ENCODE measurements at places on chromosomes 13 and 19.

- no peak for DNase-seq
Observed at GRCh38 chr19:4589579-4590410, 30.3 kb upstream of the SEMA6B start.

DNA sequence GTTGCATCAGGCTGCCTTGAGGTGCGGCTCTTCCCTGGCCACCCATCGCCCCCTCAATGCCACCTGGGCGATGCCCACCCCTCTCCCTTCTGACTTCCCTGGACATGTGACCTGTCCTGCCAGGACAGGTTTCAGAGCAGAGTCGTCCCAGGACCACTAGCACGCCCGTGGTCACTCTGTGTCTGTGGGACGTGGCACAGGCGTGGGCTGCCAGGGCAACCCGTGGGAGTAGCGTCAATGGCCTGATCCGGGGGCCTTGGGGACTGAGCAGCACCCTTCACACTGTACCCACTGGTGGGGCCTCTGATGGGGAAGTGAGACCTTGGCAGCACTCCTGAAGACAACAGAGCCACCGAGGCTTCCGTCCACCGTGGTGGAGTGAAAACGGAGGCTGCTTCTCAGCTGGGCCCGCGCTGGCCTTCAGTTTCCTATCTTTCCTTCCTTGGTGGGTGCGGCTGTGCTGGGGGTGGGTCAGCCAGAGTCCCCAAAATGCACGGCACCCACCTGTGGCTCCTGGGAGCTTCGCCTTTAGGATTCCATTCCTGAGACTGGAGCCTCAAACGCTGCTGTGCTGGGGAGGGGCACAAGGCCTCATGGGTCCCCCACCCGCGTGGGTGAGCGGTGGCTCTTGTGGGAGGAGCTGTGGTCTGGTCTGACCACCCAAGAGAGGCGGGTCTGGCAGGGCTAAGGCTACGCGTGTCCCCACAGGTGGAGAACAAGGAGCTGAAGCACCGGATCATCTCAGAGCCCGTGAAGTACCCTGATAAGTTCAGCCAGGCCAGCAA, 26.7 kb upstream of the TMEM255B start:
- DNase-seq, result no peak

- peak; percentile 22 for DNase-seq
Observed at GRCh38 chr19:13691569-13692435, 72.5 kb upstream of the MRI1 start.

- peak; percentile 25 for DNase-seq
Observed at GRCh38 chr13:93624311-93624777, 397.7 kb downstream of the GPC6 start.

GRCh38 chr13:110305001-110305400, 2.0 kb downstream of the COL4A1 start:
- DNase-seq, result no peak

GRCh38 chr13:110468986-110469495, 92.5 kb downstream of the RAB20 start:
- no peak for DNase-seq

- peak; percentile 7 for DNase-seq
Observed at GRCh38 chr19:17797424-17798201, 2.7 kb downstream of the B3GNT3 start.

- peak; percentile 3 for DNase-seq
Observed at GRCh38 chr13:101941095-101941783, 460.6 kb downstream of the FGF14 start.

DNA sequence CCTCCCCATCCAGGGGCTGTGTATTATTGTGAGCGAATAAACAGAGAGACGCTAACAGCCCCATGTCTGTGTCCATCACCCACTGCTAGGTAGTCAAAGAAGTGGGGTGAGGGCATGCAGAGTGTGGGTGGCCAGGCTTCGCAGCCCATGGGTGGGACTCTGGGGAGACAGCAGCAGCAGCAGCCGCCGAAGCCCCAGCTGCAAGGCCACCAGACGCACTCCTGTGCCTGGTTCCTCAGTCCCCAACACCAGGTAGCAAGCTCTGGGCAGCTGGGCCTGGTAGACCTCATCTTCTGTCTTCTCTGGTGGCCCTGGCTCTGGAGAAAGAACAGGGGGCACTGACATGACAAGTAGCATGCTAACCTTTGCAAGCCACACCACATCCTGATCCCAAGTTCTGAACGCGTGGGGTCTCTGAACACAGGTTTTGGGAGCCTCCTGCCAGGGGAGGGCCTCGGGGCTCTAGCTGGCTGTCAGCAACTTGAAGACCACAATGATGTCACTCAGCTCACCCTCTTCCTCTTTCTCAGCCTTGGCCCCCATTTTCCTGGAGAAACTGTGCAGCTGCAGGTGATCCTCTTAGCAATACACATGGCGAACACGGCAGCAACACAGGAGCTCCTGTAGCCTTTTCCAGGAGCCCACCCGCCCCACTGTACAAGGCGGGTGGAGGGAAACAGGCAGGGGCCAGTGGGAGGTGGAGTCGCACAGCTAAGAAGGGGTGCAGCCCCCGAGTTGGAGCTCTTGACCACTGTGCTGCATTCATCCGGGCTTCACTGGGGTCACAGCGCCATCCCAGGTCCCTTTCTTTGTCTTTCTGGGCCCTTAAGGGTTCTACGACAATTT, 5.8 kb downstream of the FUZ start:
- no peak for DNase-seq

Measured in fibroblast of skin of right biceps (primary cell).